GM13977 (cell line): ENCODE measurements at places on chromosomes 5 and 9.

DNA sequence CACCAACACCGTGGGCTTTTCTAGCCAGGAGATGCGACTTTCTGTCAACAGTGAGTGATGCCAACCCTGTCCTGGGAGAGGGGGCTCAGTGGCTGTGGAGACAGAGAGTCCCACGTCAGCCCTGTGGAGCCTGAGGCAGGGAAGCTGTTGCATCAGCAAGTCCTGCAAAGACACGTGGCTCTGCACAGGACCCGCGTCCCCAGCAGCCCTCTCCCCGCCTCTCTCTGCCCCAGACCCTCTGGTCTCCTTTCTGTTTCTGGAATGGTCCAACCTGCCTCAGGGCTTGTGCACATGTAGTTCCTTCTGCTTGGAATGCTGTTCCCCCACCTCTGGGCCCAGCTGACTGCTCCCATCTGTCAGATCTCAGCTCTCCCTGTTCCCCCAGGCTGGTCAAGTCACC, 60.4 kb downstream of the HMCN2 start:
- no peak for DNase-seq

- no peak for DNase-seq
Observed at GRCh38 chr5:40813698-40814281, 15.6 kb upstream of the PRKAA1 start.

DNA sequence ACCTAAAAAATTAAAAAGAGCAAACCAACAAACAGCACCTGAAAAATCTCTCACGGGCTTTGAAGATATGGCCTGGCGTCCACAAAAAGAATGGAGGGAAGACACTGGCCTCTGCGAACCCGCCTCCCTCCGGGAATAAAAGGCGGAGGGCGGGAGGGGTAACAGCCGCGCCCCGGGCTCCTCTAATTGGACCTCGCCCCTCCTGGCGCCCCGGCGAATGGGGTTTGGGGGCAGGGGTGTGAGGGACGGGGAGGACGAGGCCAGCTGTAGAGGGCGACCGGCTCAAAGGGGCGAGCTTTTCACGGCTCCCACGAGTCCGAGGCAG, 753 bp downstream of the FANCC start:
- DNase-seq = peak; percentile 77

DNA sequence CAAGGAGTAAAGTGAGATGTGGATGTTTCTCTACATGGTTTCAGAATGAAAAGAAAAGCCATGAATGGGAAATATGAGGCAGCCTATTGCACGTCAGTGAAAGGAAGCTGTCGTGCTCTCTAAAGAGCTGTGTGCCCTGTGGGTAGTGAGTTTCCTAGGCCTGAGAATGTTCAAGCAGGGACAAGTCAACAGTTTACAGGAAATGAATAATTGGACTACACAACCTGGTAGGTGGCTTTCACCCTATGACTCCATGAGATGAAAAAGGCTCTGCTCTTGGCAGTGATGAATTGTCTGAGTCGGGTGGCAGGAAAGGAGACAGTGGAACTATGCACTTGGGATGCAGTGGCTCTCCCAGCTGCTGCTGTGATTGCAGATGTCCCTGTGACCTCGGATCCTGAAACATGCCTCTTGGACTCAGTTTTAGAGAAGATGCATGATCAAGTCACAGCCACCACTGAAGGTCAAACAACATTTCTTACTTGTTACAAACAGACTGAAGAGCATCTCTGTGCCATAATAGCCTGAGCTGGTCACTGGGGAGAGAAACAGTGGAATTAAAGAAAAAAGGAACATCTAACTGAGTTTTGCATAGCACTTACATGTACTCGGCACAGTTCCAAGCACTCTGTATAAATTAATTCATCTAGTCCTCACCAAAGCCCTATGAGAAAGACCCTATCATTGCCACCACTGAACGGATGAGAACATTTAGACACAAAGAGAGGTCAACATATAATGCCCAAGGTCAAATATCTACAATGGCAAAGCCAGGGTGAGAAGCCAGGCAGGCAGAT, 293.7 kb downstream of the SPOCK1 start:
- no peak for DNase-seq
